CD8-positive, alpha-beta memory T cell (primary cell): ENCODE measurements at places on chromosomes 13 and 19. TPM values are rescaled to one million over a fixed set of nuclear protein-coding genes. Genes with fewer than 3 reads are reported as not detected.

- DNase-seq = no peak
Observed at GRCh38 chr19:7445104-7445503, 43.7 kb downstream of the PEX11G start.

DNA sequence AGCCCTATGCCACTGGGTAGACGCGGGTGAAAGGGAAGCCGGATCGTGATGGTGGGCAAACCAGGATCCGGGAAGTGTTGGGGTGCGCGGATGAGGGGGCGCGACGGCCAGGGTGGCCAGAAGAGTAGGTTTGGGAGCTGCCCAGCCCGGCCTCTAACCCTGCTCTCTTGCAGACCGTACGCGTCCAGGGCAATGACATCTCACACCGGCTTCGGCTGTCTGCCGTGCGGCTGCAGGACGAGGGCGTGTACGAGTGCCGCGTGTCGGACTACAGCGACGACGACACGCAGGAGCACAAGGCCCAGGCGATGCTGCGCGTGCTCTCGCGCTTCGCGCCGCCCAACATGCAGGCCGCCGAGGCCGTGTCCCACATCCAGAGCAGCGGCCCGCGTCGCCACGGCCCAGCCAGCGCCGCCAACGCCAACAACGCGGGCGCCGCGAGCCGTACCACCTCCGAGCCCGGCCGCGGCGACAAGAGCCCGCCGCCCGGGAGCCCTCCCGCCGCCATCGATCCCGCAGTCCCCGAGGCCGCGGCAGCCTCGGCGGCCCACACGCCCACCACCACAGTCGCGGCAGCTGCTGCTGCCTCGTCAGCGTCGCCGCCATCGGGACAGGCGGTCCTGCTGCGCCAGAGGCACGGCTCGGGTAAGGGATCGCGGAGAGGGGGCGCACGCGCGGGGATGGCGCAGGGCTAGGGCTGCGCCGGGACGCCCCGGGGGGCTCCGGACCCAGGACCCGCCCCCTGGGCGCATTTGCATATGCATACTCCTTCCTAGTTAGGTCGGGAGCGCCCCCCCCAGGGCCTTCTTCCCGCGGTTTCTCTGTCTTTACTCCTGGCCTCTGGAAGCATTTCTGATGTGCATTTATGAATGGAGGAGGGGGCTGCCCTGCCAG is 4.1 kb downstream of the VSTM2B start:
- DNase-seq = no peak

The CAB39L gene
- total RNA-seq = 5.8 TPM

DNA sequence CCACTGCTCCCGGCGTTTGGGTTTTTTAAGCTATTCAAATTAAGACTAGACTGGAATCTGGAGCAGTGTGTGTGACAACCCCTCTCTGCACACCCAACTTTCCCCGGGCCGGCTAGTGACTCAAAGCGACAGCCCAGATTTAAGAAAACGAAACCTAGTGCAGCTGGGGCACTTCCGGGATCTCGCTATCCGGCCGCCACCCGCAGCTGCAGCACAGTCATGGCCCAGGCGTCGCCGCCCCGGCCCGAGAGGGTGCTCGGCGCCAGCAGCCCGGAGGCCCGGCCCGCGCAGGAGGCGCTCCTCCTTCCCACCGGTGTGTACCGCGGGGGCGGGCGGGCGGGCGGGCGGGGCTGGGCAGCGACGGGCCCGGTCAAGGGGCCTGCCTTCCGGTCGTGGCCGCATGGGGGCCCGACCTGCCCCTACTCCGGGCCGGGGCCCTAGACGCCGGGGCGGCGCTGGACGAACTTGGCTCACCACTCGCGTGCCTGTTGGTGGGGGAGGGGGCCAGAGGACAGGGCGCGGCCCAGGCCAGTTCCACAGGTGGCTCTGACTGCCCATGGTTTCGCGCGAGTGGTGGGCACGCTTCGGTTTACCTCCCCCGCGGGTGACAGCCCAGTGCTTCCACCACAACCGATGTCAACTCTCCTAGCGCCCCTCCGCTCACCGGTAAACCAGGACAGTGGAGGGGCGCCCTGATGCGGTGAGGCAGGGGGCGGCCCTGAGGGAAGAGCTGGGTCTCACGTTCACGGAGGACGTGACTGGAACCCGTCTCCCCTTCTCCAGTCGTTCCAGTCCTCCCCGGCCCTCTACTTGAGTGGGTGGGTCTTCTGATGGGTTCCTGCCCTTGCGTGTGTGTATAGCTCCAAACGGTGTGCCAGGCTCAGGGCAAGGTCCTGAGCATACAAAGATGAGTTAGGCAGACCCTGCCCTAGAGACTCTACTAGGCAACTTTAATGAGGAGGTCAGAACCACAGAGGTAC is at the start of gene PHF11:
TSS of gene PHF11 (plus strand) at position 171 of the 980 bp plus-strand sequence. CDS start at position 220, 49 bp downstream.
- DNase-seq = peak; percentile 84

DNA sequence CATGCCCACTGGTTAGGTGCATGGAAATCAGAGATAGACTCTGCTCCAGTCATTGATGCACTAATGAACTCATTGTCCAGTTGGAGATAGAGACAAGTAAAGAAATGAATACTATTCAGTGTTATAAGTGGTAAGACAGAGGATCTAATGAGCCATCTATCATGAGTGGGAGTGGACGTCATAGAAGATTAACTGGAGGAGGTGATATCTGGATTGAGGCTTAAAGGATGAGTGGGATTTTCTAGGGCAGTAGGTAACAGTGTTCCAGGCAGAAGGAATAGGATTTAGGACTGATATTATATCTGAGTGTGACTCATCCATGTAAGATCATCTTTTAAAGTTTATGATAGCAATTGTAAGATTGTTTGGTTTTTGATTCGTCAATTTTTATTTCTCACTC is 152.2 kb upstream of the CSNK1A1L start:
- no peak for DNase-seq

DNA sequence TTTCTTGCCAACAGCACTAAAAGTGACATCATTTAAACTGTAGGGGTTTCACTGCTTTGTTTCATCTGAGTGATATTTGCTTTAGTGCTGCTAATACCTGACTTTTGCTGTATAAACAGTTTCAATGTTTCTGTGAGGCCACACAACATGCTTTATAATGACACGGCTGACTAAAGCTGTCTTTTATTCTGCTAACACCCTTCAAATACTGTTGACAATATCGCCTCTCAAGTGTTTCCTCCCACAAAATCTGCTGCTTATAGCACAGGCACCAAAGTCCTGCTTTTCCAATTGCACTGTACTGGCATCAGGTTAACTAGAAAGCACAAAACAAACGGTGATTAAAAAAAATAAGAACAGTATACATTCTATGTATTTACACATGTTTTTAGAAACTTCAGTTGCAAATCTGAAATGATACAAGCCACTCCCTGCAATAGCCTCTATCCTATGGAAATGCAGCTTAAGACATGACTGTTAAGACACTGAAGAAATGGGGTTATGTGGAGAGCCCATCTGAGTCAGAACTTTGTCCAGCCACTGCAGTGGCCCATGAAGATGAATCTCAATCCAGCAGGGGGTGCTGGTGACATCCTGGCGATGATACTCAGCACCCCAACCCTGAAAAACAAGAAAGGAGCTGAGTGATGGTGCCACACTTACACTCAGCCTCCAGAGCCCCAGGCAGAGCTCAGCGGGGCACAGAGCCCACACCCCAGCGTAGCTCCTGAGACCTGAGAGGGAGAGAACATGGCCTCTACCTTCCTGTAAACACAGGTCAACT is 29.4 kb downstream of the RFXAP start:
- no peak for DNase-seq

GRCh38 chr19:37718304-37718703 is 1.3 kb downstream of the ZNF607 start:
- DNase-seq = no peak

The SPART gene
- total RNA-seq = 10.8 TPM

The TNFSF11 gene
- total RNA-seq = 6.2 TPM

DNA sequence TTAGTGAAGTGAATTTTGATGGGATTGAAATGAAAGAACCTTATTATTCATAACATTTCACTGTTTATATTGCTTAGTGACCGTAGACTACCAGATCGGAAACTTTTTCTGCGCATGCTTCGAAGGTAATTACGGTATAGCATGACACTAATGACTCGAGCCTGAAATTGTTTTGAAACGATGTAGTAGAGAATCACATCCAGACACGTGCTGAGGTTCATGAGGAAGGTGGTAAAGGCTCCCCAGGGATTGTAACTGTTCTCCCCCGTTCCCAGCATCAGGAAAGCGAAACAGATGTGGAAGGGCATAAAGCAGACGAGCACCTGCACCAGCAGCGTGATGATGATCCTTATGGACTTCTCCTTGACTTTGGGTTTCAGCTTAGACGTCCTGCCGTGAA is 3.3 kb downstream of the GPR18 start:
- DNase-seq = no peak

DNA sequence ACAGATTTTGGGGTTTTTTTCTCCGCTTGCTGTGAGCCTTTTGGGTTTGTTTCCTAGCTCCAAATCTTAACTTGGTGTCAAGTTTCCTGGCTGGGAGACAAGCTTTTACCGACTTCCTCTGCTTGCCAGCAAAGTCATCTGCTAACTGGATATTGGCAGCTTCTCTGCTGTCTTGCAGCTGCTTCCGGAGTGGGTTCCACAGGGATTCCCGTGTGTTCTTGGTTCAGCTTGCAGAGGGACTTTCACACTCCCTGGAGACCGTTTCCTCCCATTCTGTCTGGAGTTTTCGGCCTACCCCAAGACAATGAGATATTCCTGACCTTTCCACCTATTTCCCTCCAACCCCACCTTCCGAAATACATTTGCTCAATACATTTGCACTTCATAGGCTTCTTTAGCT is 2.2 kb upstream of the COLGALT1 start:
- DNase-seq = no peak

GRCh38 chr13:114142137-114142550 is 9.7 kb upstream of the RASA3 start:
- no peak for DNase-seq

GRCh38 chr13:98480915-98481877 is 95.7 kb downstream of the STK24 start:
- no peak for DNase-seq

DNA sequence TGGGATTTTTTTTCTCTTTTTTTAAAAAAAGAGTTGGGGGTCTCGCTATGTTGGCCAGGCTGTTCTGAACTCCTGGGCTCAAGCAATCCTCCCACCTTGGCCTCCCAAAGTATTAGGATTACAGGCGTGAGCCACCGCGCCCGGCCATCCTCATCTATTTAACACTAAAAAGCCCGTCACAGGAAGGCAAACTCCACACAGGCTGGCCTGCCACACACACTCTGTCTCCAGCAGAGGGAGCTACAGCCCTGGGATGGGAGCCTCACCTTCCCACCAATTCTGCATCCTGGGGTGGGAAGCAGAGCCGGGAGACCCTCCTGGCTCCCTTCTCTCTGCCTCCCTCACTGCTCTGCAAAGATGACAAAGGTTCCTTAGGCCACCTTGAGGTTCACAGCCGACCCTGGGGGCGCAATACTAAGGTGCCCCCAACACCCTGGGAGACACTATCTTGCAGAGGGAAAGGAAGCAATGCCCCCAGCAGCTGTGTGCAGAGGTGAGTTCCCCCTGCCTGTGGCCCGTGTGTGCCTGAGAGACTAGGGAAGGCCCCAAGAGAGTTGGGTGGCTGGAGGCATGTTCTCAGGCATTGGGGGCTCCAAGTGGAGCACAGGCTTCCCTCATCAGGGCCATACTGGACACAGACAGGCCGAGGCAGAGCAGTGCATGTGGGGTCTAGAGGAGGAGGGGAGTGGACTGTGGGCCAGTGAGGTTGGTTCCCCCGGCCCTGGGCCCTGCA is 27.4 kb upstream of the TIMM44 start:
- DNase-seq = no peak

The MYO16 gene
- 0.15 TPM for total RNA-seq

The CATSPERD gene
- total RNA-seq = not detected

- peak; percentile 17 for DNase-seq
Observed at GRCh38 chr19:46609511-46610412, 8.6 kb downstream of the CALM3 start.

The CEACAM1 gene
- total RNA-seq = 0.78 TPM

The ZNF846 gene
- total RNA-seq = 5.9 TPM

The PRX gene
- 1.4 TPM for total RNA-seq

The CACTIN gene
- total RNA-seq = 39.5 TPM
